ENCODE measurements at places on chromosomes 16 and 17.
A peak's percentile ranks its signal among the peaks of the same experiment; 100 is the strongest.

GRCh38 chr17:71726341-71726740 is 394.5 kb upstream of the SOX9 start:
- no peak for DNase-seq

DNA sequence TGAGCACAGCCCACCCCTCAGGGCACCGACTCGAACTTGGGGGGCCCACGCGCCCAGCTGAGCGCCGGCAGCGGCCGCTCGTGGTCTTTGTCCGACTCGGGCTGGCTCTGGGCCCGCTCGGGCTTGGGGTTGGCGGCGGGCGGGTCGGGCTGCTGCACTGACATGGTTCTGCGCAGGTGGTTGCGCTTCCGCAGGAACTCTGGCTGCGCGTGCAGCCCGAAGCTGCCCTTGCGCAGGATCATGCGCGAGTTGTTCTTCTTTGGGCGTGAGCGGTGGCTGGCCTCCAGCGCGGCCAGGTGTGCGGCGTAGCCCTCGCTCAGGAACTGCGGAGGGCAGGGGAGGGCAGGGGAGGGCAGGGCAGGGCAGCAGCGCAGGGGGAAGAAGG is 11.1 kb downstream of the PIMREG start:
- peak; percentile 55 for DNase-seq

DNA sequence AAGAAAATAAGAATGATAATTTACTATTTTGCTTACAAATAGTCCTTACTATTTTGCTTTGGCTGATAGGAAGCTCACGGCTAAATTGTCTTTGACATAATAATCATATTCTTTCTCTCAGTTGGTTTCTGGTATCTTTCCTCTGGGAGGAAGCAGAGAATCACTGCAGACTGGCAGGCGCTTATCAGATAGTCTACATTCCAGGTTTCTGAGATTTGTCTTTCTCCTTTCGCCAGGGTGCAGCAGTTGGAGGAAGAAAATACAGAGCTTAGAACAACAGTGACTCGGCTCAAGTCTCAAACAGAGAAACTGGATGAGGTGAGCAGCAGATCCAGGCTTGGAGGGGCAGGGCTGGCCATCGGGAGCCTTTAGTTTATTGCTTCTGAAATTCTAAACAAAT is 136.1 kb downstream of the RAB11FIP4 start:
- DNase-seq: no peak

DNA sequence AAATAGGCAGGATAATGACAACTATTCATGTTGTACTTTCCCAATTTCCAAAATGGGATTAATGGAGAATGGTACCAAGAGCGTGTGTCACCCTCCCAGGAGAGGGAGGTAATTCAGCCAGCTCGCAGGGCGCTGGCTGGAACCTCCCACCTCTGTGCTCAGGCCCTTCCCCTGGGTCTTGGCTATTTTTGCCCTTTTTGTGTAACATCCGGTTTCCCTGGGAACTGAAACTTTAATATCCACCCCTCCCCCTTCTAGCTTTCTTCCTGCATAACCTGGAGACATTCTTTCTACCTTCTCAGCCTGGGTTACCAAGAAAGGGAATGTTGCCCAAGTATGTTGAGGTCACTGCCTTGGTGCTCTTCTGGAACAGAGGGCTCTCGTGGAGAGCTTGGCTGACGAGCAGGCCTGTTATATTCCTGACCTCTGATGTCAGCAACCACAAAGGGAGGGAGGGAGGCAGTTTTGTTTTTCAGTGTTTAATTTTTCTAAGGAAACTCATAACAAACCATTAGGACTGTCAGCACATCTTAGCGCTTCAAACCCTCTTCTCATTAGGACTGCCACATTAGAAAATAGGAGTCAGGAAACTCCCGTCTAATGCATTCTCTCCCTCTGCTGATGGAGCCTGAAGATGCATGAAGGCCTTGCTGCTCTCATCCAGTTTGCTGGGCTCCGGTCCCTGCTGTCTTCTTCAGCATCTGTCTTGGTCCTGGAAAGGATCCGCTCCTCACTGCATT is 25.6 kb downstream of the ITGB3 start:
- peak; percentile 5 for DNase-seq

DNA sequence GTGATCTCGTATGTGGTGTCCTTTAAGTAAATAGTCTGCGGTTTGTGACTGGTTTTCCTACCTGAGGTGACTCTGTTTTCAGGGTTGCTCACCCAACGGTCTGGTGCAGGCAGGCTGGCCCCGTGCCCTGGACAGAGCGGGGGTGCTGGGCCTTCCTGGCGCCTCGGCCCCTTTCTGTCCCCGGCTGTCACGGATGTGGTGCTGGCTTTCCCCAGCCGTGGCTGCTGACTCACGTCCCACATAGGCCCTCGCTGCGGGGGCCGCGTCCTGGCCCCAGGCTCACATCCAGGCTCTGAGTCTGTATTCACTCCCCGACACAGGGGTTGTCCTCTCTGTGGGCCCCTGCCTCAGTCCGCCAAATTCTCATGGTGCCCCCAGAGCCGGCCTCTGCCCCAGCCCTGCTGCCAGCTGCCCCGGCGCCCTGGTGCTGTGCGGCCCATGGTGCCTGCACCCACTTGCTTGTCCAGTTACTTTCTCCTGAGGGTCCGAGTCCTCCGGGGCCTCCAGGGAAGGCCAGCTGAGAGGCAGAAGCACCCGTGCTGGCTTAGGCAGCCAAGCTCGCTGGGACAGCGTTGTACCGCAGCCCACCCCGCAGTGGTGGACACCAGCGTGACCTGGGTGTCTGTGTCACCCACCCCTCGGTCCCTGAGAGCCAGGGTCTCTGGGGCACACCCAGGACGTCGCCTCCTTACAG is 5.9 kb downstream of the CHMP6 start:
- DNase-seq: no peak

GRCh38 chr16:72947379-72948237 is 100.3 kb downstream of the ZFHX3 start:
- no peak for DNase-seq

Data from CD4-positive, alpha-beta T cell treated with Interferon alpha-2 for 1 hour (primary cell).